Suppressor macrophage treated with lipopolysaccharide for 4 hours (primary cell): ENCODE measurements at places on chromosomes 6 and 20.

GRCh38 chr6:1841136-1841535, 231.4 kb downstream of the FOXC1 start:
- no peak for DNase-seq

DNA sequence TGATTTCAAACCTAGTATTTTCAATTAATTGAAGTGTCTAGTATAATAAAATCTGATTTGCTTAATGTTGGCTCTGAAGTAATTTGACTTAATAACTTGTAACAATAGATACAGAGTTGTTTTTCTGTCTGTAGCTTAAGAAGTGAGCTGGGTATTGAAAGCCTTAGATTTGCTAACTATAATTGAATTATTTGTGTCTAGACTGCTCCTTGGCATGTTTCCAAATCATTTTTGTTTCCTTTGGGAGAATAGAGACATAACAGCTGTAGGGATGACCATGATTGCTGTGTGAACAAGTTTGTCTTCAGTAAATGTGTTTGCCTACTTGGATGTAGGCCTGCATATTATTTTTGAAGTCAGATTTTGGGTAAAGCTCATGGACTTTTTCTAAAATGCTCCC, 115.4 kb downstream of the SCAF8 start:
- DNase-seq, result no peak

GRCh38 chr20:40718982-40719729, 30.1 kb upstream of the MAFB start:
- peak; percentile 89 for DNase-seq

DNA sequence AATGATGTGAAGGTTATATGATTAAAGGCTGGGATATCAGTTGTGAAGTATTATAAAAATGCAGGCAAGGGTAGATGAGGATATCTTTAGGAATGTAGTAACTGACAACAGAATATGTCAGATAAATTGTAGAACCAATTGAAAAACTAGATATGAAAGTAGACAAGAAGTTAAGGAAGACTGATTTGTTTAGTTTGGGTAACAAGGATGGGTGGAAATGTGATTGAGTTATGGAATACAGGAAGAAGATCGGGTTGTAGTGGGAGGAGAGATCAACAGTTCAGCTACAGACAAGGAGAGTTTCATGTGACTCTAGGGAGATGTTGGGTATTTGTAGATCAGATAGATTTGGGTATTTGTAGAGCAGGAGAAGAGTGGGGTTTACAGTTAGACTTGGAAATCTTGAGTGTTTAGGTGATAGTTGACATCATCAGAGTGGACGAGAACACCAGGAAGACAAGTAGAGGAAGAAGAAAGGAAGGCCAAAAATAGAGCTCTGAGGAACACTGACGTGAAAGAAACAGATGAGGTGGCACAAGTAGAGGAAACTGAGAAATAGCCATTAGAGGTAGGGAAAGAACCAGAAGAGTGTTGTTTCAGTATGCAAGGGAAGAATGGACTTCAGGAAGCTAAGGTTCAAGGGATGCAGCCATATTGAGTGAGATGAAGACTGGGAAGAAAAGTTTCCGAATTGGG, 12.1 kb upstream of the TSPYL1 start:
- DNase-seq, result peak; percentile 16

DNA sequence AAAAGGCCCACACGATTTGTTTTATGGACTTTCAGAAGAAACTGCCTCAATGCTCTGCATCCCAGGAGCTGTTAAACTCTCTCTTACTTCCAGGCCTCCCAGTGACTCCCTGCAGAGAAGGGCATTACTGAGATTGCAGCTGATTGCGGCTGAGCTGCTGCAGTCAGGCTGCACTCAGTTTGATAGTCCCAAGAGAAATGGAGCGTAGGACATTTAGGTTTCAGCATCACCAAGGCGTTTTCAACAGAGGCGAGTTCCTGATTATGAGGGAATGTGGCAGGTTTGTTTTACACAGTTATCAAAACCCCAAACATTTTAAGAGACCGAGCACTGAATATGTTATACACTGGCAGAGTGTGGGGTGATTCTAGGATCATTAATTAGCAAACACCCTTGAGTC, 145.6 kb downstream of the TBX18 start:
- no peak for DNase-seq

GRCh38 chr20:23362392-23363256, 642 bp downstream of the GZF1 start:
- peak; percentile 42 for DNase-seq

GRCh38 chr6:156102129-156102528, 646.5 kb upstream of the NOX3 start:
- peak; percentile 3 for DNase-seq

- no peak for DNase-seq
Observed at GRCh38 chr6:47405273-47405672, 72.3 kb upstream of the CD2AP start.

GRCh38 chr6:111777357-111777756, 95.9 kb downstream of the FYN start:
- DNase-seq, result no peak

DNA sequence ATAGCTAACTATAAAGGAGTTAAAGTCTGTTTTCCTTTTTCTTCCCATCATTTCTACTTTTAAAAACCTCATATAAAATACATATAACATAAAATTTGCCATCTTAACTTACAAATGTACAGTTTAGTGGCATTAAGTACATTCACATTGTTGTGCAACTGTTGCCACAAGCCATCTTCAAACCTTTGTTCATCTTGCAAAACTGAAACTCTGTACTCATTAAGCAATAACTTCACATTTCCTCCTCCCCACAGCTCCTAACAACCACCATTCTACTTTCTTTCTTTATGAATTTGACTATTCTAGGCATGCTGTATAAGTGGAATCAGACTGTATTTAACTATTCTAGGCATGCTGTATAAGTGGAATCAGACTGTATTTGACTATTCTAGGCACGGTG, 4.5 kb downstream of the CCDC170 start:
- peak; percentile 86 for DNase-seq
